Esophagus squamous epithelium (tissue), 5 donors: ENCODE measurements at places on chromosomes 12 and 14.

DNA sequence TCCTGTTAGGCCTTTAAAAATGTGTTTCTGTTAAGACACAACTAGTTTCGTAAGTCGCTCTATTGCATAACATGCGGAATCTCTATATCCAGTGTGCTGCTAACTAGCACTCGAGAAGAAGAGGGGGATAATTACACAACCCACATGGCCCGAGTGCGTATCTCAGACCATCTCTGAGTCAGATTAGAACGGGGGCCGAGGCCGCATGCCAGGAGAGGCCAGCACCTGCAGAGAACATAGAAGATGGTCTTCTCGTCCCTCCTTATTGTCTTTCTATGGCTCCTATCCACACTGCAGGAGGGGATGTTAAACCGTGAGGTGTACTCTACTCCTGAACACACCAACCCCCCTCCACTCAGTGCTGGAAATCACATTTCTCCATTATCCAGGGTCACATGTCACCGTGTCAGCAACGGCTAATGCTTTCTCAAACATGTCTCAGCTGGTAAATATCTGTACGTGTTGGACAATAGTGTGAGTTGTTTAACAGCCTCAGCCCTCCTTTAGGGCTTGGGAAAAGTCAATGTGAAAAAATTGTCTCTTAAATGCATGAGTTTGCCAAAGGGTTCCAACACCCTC, 56.3 kb downstream of the CCDC88C start:
- no peak for DNase-seq

DNA sequence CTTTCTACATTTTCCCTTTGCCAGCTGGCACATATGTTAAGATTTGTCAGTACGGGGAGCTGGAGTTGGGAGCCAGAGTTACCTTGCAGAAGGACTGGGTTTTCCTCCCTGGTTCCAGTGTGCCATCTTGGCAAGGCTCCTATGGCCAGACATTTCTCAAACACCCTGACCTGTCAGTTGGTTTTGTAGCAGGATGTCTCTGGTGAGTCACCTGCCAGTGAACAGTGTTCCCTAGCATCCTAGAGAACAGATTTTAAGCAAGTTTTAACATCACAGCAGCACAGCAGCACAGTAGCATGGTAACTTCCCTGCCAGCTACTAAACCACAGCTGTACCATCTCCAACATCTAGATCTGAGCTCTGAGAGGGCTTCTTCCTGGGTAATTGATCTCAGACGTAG, 26.2 kb upstream of the KTN1 start:
- no peak for DNase-seq

- DNase-seq, result no peak
These were observed at the start of gene AHNAK2 for GRCh38 chr14:104977681-104978653. AHNAK2 (minus strand) TSS chr14:104978374; CDS start chr14:104978237, 137 bp downstream.

GRCh38 chr12:121009741-121010140, 6.5 kb downstream of the C12orf43 start:
- no peak for DNase-seq

DNA sequence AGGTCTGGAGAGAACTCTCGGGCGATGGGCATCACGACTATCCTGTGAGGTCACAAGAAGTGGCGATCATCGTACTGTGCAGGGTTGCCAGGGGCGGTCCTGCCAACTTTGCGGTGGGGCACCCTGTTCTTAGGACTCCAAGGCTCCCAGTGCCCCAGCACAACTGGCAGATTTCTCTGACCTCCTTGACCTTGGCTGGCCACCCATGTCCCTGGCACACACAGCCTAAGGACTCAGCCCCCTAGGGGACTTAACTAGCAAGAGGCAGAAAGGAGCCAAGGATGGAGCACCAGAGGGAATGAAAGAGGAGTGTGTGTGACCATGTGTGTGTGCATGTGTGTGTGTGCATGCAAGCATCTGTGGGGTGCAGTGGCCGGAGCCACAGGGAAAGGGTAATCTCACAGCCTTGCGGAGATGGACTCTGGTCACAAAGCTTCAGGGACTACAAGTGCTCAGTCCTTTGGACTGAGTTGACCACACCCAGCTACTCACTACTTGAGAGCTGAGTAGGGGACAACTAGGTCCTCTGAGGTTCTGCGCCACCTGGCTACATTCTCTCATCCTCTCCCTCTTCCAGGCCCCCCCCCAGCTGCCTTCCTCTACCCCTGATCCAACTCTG, 13.7 kb downstream of the SLC48A1 start:
- no peak for DNase-seq

GRCh38 chr12:112116232-112117060, 7.9 kb upstream of the NAA25 start:
- DNase-seq, result no peak

GRCh38 chr12:6430124-6430989, 14.4 kb upstream of the CD27 start:
- DNase-seq, result no peak

- DNase-seq, result no peak
These were observed 35.6 kb upstream of the VSX2 start for GRCh38 chr14:74203639-74204038.

DNA sequence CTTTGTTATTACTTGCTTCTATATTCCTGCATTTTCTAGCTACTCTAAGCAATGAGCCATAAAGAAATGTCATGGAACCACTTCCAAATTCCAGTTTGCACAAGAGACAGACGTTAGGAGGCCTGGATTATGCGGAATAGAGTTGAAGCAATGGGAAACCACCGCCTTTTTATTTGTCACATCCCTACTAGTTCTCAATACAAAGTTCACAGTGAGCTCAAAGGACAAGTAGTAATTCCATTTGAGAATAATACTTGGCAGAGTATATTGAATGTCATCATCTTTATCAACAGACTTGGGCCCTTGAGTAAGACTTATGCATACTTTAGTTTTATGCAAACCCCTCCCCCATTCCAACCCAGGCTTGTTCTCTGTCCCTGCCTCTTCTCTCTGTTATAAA, 3.7 kb upstream of the SLC15A5 start:
- no peak for DNase-seq

DNA sequence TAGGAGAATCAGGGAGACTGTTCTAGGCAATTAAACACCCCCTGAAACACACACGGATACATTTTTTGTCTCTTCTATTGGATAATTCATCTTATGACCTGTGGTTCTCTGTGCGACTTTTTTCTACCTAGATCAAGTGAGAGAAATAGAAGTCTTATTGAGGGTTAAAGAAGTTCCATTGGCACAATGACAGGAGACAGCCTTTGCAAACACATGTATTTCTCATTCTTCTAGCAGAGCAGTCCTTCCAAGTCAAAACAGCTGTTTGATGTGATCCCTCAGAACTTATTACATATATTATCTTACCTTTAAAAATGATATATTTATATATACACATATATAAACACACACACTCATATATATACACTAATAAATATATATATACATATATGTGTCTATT, 496.7 kb downstream of the SLC6A15 start:
- DNase-seq, result no peak

DNA sequence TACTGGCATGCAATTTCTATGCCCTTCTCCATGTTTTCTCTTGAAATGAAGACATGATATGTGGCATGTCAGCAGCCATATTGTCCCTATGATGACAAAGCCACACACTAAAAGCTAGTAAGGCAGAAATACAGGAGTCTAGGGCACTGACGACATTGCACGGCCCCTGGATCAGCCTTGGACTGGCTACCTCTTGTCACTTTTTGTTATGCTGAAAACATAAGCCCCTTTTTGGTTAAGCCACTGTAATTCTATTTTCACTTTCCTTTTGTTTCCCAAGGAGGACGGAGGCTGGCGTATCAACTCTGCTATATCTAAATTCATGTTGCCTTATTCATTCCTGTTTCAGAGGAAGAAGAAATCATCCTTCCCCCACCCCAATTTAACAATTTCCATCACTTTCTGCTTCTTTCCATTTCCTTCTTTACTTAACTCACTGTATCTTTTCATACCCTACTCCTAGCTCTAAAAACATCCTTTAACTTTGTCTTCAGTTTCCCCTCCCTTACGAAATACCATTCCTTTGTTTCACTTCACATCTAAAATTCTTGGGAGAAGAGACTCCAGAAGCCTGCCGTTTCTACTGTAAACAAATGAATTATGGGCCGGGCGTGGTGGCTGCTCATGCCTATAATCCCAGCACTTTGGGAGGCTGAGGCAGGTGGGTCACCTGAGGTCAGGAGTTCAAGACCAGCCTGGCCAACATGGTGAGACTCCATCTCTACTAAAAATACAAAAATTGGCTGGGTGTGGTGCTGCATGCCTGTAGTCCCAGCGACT, 364.1 kb downstream of the PCNX1 start:
- no peak for DNase-seq

GRCh38 chr14:103551338-103551762, 11.1 kb downstream of the BAG5 start:
- DNase-seq, result no peak

GRCh38 chr14:90756755-90757345, 59.4 kb downstream of the TTC7B start:
- DNase-seq, result no peak
